ENCODE measurements at places on chromosomes 4 and X.

DNA sequence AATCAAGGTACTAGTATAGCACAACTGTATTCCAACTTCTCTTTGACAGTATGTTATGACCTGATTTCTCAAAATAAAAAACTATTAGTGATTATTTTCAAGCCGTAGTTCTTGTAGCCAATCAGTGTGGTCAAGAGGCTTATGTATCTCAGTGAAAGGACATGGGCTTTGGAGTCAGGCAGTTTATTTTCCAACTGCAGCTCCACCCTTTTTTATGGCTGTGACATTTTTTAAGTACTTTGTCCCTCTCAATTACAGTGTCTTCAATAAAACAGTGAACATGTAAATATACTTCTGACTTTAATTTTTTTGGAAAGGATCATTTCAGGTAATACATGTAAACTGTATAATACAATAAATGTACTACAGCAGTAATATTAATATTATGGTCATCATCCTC is 30.0 kb downstream of the HTN1 start:
- DNase-seq, result no peak

- DNase-seq, result no peak
Observed at GRCh38 chr4:78095081-78095480, 38.0 kb downstream of the FRAS1 start.

- no peak for DNase-seq
Observed at GRCh38 chr4:108291137-108291536, 122.4 kb upstream of the LEF1 start.

DNA sequence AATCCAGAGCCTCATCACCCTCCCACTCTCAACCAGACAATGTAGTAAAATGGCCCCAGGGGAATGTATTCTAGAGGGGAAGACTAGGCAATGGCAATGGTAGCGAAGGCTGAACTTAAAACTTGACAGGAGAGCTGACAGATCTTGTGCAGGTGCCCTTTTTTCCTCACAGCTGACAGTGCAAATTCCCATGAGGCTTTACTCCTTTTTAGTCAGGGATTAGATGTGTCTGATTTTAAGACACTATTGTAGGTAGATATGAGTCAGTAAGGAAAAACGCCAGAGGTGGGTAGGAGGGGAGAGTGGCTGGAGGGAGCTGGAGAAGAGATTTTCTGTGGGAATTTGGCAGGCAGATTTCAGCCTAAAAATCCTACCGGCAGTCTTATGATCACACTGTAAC is 10.7 kb downstream of the CAPN6 start:
- no peak for DNase-seq

DNA sequence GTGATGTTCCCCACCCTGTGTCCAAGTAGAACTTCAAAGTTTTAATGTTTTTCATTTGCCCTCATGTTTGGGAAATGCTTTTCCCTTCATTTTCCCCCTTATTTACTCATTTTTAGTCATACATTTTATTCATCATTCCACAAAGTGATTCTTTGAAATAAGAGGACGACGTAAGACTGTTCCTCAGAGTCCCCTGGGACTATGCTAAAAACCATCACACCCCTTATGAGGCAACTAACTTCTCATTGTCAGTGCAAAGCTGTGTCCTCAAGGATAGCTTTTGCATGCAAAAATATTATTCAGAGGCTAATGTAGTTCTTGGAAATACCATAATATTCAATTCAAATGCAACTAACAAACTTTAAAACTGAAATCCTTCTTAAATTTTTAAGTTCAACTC is 14.8 kb upstream of the ADGRG2 start:
- no peak for DNase-seq

DNA sequence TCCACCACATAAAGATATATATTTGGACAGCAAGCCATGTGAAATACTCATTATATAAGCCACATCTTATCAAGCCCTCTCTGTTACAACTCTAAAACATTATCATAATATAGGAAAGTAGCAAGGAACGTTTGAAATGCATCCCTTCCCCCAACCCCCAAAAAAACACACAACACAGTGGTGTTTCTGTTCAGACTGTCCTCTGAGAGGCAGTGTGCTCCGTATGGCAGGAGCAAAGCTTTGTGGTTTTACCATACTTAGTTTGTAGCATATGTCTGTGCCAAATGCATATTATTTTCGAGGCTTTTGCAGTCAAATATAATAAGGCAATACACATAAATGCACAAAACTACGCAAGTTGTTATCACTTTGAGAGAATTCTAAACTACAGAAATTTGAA is 194.2 kb downstream of the RAPGEF2 start:
- DNase-seq, result no peak

- DNase-seq, result no peak
Observed at GRCh38 chrX:10112510-10112909, 44.3 kb upstream of the CLCN4 start.

DNA sequence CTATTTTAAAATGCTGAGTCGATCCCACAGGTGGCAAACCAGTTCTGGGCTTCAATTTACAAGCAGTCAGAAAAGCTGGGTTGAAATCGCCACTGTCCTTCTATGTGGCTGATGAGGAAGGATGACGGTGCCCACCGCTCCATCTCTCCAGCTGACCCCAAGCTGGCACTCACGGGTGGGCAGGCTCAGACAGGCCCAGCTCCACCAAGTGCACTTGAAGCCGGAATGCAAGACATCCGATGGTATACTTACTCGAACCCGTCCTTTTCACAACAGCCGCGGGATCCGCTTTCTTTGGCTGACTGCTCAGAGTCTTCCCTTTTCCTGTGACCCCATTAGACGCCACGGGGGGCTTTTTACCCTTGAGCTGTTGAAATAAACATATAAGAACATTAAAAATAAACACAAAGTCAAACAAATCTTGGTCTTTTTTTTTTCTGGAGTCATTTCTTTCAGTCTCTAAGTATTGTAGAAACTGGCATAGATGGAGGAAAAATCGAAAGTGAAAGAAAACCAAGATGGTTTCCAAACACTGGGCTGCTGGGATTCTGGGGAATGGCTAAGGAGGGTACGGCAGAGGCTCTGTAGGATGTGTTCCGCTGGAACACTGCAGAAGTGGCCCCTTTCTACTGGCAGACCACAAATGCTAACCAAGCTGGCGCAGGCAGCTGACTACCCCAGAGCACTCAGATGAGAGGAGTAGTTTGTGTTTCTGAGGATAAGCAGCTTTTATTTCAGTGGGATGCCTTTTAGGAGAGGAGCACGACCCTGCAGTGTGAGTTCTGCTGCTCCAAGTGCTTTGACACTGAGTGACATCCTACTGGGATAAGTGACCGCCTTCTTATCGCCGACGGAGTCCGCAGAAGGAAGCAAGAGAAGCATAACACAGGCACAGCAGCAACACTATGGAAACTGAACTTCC is 160.9 kb downstream of the AFAP1 start:
- DNase-seq, result no peak

DNA sequence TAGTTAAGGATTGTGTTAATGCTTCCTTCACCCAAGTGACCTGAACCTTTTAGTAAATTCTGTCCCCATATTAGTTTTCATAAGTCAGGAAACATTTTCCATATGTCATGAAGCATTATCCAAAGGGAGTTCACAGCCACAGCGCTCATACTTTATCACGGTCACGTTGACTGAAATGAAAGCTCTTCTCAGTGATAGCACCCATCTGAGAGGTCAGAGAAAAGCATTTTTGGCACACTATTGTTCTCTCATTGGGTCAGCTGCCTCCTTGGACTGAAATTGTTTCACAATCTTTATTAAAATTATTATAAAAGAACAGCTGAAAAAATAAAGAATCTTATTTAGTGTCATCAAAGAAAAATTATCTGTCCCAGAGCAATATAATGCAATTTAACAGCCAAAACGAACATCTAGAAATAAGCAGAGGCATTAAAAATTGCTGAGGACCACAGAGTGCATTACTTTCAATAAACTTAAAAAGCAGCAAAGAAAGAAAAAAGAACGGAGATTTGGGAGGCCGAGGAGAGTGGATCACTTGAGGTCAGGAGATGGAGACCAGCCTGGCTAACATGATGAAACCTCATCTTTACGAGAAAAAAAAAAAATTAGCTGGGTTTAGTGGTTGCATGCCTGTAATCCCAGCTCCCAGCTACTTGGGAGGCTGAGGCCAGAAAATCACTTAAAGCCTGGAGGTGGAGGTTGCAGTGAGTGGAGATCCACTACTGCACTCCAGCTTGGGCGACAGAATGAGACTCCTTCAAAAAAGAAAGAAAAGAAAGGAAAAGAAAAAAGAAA is 680.8 kb upstream of the FAM241A start:
- DNase-seq, result no peak

DNA sequence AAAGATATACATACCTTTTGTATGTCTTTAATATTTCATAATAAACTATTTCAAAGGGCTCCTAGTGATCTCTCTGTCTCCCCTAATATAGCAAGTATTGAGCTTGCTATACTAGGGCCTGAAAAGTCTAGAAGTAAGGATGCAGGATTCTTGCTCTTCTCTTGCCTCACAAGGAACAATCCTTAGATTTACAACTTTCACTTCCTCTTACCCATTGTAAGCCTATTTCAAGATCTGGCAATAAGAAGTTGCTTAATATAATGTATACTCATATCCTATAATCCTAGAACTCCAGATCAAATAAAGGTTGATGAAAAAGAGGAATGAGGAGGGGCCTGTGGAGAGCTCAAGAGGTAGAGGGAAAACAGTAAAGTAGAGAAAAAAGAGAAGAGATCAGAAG is 40.8 kb upstream of the CHRDL1 start:
- no peak for DNase-seq

DNA sequence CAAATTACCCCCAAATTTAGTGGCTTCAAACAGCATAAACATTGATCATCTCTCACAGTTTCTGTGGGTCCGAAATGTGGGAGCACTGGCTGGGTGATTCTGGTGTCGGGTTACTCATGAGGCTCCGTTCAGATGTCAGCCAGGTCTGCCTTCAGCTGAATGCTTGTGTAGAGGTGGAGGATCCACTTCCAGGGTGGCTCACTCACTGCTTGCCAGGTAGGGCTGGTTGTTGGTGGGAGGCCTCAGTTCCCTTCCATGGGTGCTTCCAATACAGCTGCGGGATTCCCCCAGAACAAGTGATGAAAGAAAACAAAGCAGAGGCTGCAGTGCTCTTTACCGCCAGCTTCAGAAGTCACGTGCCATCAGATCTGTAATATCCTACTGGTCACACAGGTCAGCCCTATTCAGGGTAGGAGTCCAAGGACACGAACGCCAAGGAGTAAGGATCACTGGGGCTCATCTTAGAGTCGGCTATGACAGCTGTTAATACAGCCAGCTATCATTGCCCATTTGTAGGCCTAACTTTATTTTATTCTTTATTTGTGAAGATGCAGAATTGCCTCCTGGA is 1.1 kb upstream of the SMIM43 start:
- no peak for DNase-seq

DNA sequence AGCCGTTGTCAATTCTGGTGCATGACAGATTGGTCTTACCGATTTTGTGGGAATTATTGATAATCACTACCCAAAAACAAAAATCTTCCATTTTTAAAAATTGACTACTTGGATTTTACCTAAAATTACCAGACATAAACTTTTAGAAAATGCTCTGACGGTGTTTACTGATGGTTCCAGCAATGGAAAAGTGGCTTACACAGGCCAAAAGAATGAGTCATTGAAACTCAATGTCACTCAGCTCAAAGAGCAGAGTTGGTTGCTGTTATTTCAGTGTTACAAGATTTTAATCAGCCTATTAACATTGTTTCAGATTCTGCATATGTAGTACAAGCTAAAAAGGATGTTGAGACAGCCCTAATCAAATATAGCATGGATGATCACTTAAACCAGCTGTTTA is 23.0 kb upstream of the UGT2B17 start:
- DNase-seq, result no peak

- DNase-seq, result no peak
Observed at GRCh38 chr4:169338241-169338640, 67.5 kb upstream of the SH3RF1 start.

GRCh38 chr4:8110071-8110986 is 48.3 kb downstream of the ABLIM2 start:
- peak; percentile 75 for DNase-seq

DNA sequence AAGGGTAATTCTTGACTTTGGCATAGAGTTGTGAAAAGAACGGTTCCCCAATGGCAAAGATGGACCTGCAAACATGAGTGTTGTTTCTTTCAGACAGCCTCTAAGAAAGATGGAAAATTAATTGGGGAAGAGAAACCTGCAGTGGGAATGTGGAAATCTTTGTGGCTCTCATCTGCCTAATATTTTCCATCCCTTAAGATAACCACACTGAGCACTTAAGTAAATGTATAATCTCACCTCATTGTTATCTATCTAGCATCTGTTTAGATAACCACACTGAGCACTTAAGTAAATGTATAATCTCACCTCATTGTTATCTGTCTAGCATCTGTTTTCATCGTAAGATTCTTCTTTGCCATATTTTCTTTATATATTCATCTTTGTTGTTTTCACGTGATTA is 149.3 kb downstream of the NWD2 start:
- no peak for DNase-seq

- DNase-seq, result no peak
Observed at GRCh38 chr4:102321260-102321995, 23.9 kb downstream of the SLC39A8 start.

DNA sequence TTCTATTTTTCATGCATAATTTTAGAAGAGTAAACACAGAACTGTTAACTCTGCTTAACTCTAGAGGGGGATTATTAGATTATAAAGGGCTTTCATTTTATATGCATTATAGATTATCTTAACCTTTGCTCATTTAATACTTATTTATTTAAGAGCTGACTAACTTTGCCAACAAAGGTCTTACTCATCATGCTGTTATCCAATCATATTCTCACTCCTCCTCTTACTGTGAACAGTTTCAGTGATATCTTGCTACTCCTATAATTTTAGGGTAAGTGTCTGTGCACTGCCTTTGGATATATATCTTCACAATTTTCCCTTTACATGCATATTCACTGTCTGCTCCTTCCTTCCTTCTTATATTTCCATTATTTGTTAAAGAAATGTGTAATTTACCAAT is 1814.9 kb downstream of the STIM2 start:
- DNase-seq, result no peak

GRCh38 chr4:7877176-7877575 is 62.5 kb downstream of the AFAP1 start:
- no peak for DNase-seq

DNA sequence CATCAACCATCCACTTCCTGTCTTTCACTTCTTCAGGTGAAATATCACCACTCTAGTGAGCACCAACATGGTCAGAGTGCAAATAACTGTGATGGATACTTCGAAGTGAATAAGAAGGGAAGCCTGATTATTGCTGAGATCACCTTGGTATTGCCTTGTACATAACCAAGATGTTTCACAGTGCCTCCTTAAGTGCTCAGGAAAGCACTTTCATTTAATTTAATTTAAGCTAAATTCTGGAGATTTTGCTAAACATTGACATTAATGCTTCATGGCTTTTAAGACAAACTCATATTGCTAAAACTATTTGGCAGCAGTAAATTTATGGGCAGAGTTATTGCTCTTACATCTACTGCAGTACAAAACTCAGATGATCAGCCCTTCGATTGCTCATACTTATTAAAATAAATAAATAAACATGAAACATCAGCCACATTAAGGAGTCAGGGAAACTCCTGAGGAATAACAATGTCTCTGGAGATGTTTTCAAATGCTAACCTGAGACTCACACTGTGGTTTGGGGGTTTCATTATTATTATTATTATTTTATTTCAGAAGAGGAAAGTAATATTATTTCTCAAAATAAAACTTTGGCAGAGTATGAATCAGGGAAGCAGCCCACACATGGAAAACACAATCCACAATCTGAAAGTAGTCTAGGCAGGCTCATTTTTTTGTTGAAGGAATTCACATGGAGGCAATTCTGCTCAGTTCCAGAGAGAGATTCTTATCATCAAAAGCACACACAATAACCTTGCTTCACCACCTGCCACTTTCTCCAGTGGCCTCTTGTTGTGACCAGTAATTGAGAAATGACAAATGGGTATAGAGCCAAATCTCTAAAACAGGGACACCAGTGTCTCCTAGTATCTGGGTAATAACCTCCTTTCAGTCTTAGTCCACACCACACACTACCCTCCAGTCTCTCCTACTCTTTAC is 344.2 kb downstream of the MAPK10 start:
- no peak for DNase-seq
